ENCODE measurements at places on chromosomes 2 and 18.

- DNase-seq: peak; percentile 90
Measured at GRCh38 chr2:231673348-231673770, 35.0 kb upstream of the PTMA start.

DNA sequence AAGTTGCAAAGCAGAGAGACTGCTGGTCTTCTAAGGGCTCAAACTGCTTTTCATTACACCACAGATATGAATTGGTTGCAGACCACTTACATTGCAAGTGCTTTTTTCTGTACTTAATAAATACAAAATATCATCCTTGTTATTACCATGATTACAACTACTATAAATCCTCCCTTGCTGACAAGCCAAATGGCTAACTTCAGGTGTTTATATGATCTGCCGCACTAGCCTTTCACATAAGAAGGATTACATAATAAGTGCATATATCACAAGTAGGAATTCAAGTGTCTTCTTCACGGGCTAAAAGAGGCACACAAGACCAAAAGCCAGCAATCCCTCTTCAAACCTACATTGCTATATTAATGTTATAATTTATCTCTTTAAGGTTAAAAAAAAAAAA is 373.0 kb downstream of the ZEB2 start:
- no peak for DNase-seq

DNA sequence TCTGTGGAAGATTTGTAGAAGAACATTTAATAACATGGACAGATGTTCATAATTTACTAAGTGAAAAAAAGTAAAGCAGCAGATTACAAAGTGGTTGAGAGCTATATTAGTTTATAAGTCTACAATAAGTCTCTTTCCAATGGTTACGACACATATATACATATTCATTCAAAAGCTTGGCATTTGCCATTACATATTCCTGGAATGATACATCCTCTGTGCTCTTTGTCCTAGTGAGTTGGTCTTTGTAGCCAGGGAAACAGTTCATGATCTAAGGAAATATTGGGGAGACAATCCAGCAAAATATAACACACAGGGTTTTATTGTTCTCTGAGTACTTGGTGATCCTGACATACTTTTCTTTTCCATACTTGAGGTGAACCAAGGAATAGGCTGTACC is 32.5 kb upstream of the SOS1 start:
- DNase-seq: no peak

DNA sequence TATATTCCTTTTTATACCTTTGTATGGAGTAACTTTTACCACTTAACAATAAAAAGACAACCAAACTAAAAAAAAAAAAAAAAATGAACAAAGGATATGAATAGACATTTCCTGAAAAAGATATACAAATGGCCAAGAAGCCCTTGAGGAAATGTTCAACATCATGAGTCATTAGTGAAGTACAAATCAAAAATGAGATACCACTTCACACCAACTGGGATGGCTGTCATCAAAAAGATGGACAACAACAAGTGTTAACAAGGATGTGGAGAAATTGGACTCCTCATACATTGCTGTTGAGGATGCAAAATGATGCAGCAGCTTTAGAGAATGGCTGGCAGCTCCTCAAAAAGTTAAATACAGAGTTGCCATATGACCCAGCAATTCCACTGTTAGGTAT is 22.6 kb upstream of the SCYGR2 start:
- no peak for DNase-seq

DNA sequence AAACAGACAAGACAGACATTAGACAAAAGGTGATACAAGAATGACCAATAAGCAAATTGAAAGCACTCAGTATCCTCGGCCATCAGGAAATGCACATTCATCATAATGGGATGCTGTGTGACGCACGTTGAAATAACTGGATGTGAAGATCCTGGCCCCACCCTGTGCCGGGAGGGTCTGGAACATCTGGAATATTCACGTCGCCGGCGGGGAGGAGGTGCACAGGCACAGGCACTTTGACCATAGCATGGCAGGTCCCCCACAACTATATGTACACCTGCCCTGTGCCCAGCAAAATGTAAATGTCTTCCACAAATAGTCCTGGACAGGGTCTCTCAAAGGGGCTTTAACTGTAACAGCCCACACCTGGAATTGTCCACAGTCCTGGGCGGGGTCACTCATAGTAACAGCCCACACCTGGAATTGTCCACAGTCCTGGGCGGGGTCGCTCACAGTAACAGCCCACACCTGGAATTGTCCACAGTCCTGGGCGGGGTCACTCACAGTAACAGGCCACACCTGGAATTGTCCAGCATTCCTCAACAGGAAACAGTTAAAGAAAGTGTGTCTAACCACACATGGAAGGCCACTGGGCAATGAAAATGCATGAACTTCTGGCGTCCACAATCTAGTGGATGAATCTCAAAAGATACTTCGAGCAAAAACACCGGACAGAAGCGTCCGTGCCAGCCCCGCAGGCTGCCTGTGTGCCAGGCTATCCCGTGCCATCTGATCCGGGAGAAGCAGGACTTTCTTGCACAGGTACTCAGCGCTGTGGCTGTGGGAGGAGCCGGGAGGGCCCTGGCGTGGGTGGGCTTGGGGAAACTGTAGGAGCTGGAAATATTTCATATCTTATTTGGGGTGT is 113.4 kb downstream of the RTP5 start:
- no peak for DNase-seq

GRCh38 chr18:25077944-25078723 is 273.8 kb downstream of the ZNF521 start:
- no peak for DNase-seq

- DNase-seq: no peak
Measured at GRCh38 chr2:42826231-42826630, 33.8 kb upstream of the HAAO start.

GRCh38 chr18:42533009-42533575 is 578.1 kb downstream of the PIK3C3 start:
- no peak for DNase-seq

GRCh38 chr18:54386043-54386442 is 28.3 kb downstream of the C18orf54 start:
- DNase-seq: no peak

- no peak for DNase-seq
Measured at GRCh38 chr18:48534364-48534763, 4.5 kb upstream of the CTIF start.

DNA sequence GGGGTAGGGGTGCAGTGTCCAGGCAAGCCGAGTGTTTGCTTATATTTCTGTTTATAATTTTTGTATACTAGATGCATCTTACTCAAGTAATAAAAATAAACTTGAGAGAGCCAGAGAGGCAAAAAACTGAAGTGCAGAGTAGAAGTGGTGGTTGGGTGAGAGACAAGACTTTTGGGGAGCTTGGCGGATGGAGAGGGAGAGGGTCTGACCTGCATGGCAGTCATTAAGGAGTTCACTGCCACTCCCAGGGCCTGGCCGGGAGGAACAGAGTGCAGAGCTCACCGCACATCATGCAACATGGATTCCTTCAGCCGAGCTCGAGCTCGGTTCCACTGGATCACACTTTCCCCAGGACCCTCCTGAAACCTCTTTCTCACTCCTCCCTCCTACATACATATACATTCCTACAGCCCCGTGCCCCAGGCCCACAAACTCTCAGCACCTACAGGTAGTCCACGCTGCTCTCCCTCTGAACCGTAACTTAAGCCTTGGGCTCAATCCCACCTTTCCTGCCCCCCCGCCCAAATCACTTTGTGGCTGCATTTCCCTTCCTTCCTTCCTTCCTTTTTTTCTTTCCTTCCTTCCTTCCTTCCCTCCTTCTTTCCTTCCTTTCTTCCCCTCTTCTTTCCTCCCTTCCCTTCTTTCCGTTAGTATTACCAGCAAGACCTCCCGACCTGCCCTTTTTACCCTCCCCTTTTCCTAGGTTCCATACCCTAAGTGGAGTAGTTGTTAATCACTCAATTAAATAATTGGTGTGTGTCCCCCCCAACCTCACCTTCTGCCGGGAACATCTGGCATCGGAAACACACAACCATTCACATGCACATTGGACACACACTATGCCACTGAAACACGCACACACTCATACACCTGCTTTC is 37.1 kb upstream of the ATP6V1B1 start:
- no peak for DNase-seq

GRCh38 chr18:46040747-46041104 is 31.3 kb downstream of the PSTPIP2 start:
- DNase-seq: no peak

DNA sequence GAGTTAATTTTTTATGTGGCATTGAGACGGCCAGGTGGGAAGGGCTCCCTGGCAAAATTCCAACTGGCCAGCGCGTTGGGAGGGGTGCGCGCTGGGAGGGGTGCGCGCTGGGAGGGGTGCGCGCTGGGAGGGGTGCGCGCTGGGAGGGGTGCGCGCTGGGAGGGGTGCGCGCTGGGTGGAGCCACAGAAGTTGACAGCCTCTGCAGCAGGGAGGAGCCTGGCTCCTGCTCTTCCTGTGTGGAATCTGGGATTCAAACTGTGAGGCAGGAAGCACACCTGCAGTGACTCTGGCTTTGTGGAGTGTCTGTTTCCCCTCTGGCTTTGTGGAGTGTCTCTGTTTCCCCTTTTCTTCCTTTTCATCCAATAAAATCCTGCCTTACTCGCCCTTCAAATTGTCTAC is 147.9 kb upstream of the CBLN2 start:
- peak; percentile 19 for DNase-seq

Measured in NCI-H2029 (cell line).